ENCODE measurements at places on chromosomes 12 and 14. TPM values are rescaled to one million over a fixed set of nuclear protein-coding genes. Genes with fewer than 3 reads are reported as not detected.

DNA sequence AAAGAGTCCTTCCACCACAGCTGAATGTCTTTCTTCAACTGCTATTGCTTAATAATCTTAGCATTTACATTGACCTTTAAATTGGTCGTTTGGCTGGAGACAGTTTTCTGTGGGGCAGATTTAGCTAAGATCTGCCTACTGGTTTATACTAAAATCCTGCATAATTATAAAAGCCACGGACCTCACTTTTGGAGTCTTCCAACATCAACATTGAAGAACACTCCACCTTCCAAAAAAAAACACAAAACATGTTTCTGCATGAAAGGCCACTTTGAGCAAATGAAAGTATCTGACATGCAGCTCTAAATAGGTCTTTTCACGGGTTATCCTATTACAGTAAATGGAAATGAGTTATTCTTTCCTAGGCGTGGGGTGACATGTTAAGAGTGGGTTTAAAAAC, 57.0 kb upstream of the KRR1 start:
- DNase-seq = no peak

The PMCH gene
- not detected for total RNA-seq

DNA sequence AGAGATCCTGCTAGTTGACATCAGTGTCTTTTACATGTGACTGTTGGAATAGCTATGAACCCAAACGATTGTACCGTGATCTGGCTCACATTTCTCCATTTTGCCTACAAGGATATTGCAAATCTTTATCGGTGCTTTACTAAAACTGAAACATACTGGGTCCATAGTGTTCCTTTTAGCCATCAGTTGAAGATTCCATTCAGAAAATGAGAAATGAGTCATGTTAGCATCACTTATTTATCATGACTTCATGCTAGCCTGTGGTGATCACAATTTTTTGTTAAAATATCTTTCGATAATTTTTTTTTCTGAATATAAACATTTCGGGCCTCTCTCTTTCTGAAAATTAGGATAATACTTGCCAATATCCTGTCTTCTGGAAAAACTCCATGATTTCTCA, 210.3 kb downstream of the EGLN3 start:
- DNase-seq = no peak

DNA sequence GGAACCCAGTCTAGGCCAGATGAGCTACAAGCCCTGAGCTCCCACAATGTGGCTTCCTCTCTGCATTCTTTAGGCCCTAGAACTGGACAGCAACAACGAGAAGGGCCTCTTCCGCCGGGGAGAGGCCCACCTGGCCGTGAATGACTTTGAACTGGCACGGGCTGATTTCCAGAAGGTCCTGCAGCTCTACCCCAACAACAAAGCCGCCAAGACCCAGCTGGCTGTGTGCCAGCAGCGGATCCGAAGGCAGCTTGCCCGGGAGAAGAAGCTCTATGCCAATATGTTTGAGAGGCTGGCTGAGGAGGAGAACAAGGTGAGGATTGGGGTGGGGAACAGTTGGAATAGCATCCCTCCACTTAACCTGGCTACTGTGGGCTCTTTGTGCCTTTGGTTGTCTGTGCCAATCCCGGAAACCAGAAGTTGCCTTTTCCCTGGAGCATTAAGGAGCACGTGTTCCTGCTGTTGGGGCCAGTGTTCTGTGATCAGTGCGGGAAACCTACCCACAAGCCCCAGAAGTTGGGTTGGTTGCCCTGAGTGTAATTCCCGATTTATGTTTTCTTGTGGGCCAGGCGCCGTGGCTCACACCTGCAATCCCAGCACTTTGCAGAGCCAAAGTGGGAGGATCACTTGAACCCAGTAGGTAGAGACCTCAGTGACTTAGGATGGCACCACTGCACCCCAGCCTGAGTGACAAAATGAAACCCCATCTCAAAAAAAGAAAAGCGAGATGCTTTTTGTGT, 6.4 kb downstream of the FKBP4 start:
- no peak for DNase-seq

The RD3L gene
- total RNA-seq = not detected

DNA sequence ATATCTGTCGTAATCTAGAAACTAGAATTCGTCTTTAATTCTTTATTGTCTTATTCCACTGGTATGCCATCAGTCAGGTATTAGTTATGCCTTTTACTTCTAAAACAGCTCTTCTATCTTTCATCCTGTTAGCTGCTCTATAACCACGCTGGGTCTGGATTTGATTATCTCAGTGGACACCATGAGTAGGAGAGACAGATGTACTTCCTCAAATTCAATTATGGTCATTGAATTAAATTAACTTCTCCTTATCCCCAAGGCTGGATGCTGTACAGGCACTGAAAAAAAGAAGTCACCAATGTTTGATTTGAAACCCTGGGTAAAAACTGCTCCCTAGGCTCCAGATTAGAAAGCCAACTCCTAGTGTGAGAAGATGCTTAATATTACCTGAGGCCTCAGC, 107.3 kb downstream of the PIK3C2G start:
- no peak for DNase-seq

The PLEKHD1 gene
- total RNA-seq = not detected

The STON2 gene
- 0.08 TPM for total RNA-seq

- DNase-seq = peak; percentile 64
These were observed 5.4 kb upstream of the RALGAPA1 start for GRCh38 chr14:35814371-35815005.

The CRACR2A gene
- total RNA-seq = 1.1 TPM

DNA sequence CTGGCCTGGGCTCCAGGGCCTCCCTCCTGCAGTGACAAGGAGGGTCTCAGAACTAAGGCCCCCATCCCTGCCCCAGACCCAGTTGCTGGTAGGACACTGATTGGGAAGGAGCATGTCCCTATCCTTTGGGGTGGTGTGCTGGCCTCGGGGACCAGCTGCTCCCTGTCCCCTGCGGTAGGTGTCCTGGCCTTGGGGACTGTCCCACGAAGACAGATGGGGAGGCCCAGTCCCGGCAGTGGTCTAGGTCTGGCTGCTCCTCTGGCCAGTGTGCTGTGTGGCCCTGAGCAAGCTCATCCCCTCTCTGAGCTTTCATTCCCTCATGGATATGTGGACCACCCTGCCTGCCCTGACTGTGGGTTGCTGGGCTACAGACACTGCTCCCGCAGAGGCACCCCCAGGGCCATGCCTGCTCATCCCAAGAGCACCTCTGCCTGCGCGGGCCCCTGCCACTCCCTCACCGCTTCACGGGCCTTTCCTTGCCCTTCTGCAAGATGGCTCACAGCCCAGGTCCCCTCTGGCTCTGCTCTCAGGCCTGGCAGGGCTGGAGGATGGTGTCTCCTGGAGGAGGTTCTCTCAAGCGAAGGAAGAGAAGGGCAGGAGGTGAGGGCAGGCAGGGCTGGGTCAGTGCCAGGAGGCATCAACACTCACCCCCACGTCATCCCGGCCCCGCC, 12.5 kb downstream of the AHNAK2 start:
- DNase-seq = no peak

The ANKS1B gene
- not detected for total RNA-seq

DNA sequence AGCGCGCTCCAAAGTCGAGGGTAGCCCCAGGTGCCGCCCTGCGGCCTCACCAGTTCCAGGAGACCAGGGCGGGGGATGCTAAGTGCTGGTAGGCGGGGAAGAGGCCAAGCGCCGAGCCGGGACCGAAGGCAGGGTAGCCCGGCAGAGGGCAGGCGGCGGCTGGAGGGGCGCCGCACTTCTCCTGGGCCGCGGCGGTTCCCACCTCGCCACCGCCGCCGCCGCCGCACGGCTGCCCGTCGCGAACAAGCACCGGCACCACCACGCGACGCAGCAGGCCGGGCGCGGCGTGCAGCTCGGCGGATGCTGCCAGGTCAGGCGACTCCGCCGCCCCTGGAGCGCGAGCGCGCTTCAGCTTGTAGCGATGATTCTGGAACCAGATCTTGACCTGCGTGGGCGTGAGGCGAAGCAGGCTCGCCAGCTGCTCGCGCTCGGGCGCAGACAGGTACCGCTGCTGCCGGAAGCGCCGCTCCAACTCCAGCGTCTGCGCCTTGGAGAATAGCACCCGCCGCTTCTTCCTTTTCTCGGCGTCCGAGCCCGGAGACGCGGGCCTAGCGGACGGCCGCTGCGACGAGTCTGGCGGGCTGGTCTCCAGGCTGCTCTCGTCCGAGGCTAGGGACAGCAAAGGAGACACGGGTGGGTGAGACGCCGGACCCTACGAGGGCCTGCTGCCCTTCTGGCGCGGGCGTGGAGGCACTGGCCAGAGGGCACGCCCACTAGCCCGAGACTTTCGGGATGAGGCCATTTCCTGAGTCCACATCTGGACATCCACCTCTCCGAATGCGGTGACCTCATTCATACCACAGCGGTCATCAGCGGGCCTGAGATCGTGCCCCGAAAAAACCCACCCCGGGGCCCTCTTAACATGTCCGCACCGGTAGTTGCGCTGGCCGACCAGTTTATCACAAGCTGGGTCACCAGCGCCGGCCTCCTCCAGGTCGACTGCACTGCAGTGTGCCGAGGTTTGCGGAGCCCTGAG, 1.3 kb downstream of the NKX2-8 start:
- DNase-seq = peak; percentile 24

DNA sequence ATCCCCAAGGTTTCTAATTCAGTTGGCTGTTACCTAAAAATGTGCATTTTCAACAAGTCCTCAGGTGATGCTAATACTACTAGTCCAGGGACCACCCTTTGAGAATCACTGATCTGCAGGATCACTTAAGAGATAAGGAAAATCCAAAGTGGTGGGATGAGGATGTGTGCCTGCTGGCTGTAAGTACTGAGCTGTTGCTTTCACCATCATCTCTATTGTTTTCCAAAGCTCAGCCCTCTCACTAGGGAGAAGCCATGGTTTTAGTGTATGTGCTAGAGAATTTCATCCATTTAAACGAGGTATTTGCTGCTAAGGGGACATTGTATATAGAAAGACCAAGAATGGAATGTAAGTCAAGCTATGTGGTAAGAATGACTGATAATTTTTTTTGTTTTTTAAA, 202.3 kb downstream of the KIF21A start:
- DNase-seq = peak; percentile 45

DNA sequence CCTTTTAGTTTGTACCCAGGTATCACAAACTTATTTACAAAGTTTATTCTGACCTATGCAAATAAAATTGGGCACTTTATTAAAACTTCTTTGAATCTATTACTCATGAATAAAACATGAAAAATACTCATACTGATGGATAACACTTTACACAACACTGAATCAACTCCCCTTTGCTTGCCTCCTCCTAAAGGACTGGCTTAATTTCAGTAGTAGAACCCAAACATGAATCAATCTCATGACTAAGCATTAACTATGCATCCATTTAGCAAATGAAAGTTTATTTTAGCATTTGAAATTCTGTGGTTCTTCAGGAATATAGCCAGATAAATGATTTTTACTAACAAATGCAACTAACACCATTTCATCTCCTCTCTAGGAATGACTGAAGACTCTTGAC, 32.4 kb downstream of the DENND5B start:
- DNase-seq = no peak

DNA sequence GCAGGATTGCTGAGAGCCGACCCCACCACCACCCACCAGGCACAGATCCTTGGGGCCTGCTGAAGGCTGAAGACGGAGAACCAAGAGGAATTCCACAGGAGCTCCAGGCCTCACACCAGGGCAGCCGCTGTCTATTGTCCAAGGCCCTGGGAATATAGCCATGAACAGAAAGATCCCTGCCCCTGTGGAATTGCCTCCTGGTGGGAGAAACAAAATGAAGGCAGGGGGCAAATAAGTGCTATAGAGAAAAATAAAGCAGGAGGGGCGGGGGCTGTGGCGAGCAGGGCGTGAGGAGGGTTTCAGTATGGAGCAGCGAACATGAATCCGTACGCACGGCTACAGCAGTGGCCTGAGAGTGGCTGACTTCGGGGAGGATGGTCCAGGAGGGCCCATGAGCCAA, 96.1 kb downstream of the EML1 start:
- DNase-seq = no peak

GRCh38 chr14:80356413-80356812, 145.1 kb upstream of the DIO2 start:
- DNase-seq = peak; percentile 17

The LRFN5 gene
- not detected for total RNA-seq

All from SJSA1 (cell line).